ENCODE measurements at places on chromosomes 1 and 21. TPM values are rescaled to one million over a fixed set of nuclear protein-coding genes. Genes with fewer than 3 reads are reported as not detected.

The SFN gene
- not detected for total RNA-seq

The LCE1E gene
- not detected for total RNA-seq

The CCDC17 gene
- total RNA-seq, result 0.20 TPM

The CLCNKB gene
- not detected for total RNA-seq

The METTL18 gene
- 15.0 TPM for total RNA-seq

The CYYR1 gene
- total RNA-seq, result not detected

The TNFRSF1B gene
- total RNA-seq, result not detected

The RCSD1 gene
- total RNA-seq, result 0.12 TPM

The NGF gene
- total RNA-seq, result 4.3 TPM

The C1QTNF12 gene
- not detected for total RNA-seq

The CRNN gene
- not detected for total RNA-seq

The ITLN2 gene
- total RNA-seq, result not detected

The OR2L8 gene
- total RNA-seq, result not detected

The ATP6V1G3 gene
- not detected for total RNA-seq

The OLIG2 gene
- total RNA-seq, result 0.72 TPM

The RBM11 gene
- total RNA-seq, result not detected

The PM20D1 gene
- total RNA-seq, result not detected
